Panc1 (cell line): ENCODE measurements at places on chromosomes 5 and 9. TPM values are rescaled to one million over a fixed set of nuclear protein-coding genes. Genes with fewer than 3 reads are reported as not detected.

The CARTPT gene
- not detected for total RNA-seq

The COL15A1 gene
- total RNA-seq, result 0.10 TPM

- DNase-seq, result no peak
These were observed 73.1 kb downstream of the MAST4 start for GRCh38 chr5:66669086-66669861.

DNA sequence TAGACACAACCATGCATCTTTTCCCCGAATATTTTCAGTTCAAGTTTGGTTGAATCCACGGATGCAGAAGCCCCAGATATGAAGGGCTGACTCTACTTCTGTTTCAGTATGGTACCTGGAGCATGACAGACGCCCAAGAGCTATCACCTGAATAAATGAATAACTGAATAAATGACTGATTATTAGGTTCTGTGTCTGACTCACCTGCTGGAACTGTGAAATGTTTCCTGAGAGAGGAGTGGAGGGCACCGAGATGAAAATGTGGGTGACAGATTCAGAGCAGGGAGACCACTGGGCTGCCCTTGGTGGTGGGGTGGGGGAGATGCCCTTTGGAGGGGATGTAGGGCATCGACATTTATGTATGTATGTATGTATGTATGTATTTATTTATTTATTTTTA is 13.2 kb downstream of the FRMPD1 start:
- no peak for DNase-seq

The SLC22A4 gene
- 1.5 TPM for total RNA-seq

The CMBL gene
- total RNA-seq, result 43.2 TPM

GRCh38 chr5:95924720-95925377 is 36.8 kb downstream of the ELL2 start:
- no peak for DNase-seq

- no peak for DNase-seq
These were observed 62.1 kb downstream of the MCTP1 start for GRCh38 chr5:95222836-95223235.

DNA sequence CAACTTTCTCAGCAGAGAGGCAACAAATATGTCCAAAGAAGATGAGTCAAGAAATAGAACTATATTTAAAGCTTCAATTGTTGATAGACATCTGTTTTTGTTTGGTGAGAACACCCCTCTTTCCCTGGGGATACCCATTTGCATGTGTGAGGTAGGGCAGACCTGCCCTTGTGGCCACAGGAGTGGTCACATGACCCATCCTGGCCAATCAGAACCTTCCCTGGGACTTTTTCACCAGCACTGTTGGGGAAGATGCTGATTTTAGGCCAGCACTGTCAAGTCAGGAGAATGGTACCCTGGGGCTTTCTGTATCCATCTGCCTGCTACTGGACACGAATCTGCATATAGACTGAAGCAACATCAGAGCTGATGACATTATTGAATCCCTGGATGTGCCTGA is 211.2 kb downstream of the CDK5RAP2 start:
- no peak for DNase-seq

The ANKRD20A1 gene
- 1.9 TPM for total RNA-seq

- no peak for DNase-seq
These were observed 45.4 kb downstream of the DMRT1 start for GRCh38 chr9:886886-887285.

DNA sequence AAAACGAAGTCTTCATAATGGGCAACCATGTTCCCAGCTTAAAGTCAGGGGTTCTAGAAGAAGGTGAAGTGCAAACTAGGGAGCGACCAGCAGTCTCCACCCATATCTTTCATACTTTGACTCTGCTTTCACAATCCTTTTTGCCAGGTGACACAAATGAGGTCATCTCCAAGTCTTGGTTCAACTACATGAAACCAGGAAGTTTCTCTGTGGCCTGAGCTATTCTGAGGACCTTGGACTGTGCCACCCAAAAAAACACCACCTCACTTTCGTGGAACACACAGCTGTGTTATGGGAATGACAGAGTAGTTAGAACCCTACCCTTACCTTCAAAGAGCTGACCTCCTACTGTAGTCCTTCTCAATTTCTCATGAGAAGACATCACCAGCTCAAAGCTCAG is 309.2 kb downstream of the AGTPBP1 start:
- DNase-seq, result no peak

The ADGRD2 gene
- not detected for total RNA-seq
